ENCODE measurements at places on chromosomes 4 and X. TPM values are rescaled to one million over a fixed set of nuclear protein-coding genes. Genes with fewer than 3 reads are reported as not detected.

DNA sequence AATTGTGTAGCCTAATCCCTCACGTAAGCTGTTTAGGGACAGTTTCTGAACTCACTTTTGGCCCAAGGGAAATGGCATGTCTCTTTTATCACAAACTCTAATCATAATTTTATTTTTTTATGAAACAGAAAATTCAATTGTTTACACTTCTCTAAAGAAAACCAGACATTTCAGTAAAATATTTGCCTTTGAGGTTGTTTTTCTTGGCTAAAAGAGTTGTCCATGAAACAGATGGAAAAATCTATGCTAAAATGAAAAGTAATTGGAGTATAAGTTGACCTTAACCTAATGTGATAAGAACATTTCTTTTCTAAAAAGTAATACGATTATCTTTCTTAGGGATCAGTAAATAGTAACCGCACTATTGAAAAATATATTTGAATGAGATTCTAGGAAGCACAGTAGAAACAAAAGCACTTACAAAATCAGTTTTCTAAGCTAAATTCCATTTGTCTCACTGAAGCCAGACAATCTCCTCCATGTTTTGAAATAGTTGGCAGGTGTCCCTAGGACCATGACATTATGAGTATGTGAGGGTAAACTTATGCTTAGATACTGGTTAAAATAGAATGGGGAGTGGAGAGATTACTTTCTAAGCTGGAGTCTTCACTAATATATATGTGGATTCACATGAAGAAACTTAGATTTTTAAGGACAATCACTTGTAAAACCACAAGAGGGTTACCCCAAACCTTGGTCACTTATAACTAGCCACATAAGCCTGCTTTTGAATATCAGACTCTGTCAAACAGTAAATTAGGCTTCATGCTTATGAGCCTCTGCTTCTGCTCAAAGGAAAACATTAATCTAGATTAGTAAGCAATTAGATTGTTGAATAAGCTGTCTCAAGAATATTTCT lies 20.1 kb upstream of the TET2 start:
- no peak for ATAC-seq

The LRP2BP gene
- 2.9 TPM for total RNA-seq

The MAGEE1 gene
- total RNA-seq: 8.7 TPM

DNA sequence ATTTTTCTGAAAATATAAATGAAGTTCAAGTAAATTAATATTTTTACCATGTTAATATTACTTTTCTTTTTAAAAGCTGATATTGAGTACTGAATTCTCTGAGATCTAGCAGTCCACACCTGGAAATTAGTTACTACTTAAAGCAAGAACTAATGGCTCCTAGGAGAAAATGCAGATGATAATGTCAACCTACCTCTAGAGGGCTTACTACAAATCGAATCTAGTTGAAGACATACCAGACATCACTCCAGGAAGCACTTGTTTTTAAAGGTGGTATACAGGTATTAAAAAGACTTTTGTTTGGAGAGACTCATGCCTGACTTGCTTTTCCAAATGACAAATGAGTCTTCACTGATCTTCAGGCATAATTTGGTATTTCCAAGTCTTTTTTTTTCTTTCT lies 516.4 kb upstream of the BOD1L1 start:
- no peak for ATAC-seq

- ATAC-seq: no peak
Measured at GRCh38 chr4:158079661-158080060, 93.2 kb downstream of the GASK1B start.

DNA sequence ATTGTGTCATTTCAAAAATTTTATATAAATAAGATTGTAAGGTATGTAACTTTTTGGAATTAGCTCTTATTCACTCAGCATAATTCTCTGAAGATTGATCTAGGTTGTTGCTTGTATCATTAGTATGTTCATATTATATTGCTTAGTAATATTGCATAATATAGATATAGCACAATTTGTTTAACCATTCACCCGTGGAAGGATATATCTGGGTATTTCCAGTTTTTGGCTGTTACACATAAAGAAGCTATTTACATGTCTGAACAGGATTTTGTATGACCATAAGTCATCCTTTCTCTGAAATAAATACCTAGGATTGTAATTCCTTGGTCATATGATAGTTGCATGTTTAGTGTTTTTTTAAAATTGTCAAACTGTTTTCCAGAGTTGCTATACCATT lies 82.5 kb downstream of the CPEB2 start:
- no peak for ATAC-seq
